NCI-H2107 (cell line): ENCODE measurements at places on chromosomes 3 and 15.

DNA sequence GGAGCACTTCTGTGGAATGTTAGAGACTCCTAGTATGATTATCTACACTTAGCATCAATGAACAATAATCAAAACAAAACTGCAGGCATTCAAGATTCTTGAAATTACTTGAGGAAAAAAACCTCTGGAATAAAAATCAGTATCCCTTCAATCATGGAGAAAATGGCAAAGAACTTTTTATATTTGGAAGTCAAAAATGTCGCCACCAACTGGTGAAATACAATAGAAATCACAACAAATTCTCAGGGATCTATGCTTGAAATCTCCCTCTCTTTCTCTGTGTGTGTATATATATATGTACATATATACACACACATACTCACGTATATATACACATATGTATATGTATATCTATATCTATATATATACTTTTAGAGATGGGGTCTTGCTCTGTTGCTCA is 378.9 kb upstream of the ALCAM start:
- no peak for DNase-seq

DNA sequence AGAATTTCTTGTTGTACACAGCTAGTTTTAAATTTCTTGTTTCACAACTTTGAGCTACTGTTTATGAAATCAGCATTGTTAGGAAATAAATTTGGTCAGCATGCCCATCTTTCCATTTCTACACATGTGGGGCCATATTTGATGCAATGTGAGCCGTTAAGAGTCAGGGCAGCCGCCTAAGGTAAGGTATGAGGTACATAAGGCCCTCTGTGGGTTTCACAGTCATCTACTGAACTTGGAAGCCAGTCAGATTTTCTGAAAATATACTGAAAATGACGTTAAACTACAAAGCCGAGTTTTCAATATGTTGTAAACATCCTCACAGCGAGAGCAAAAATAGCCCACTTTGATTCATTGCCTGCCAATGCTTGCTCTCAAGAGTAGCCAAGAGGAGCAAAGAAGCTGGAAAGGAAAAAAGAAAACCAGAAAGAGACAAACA is 94.7 kb upstream of the PDZRN3 start:
- DNase-seq, result no peak

GRCh38 chr3:10961921-10962320 is 30.6 kb upstream of the SLC6A1 start:
- DNase-seq, result no peak

- no peak for DNase-seq
Measured at GRCh38 chr3:105542282-105543019, 175.7 kb downstream of the ALCAM start.

DNA sequence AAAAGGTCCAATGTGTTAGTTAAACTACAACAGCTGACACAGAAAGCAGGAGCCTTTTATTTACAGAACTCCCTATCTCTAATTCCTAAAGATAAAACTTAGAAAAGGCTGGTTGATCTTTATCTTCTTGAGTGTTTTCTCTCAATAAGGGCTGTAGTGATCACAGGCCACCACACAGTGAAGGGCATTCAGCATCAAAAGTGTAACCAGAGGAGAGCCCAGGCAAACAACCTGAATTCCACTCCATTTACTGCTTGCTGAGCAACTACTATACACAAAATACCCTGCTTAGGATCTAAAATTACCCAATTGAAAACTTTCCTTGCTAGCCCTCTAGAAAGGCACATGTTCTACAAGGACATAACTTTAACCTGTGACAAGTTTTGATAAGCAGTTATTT is 122.7 kb downstream of the MEIS2 start:
- no peak for DNase-seq
